Activated CD8-positive, alpha-beta T cell treated with anti-CD3 and anti-CD28 coated beads for 36 hours (primary cell): ENCODE measurements at places on chromosomes 1 and 21. TPM values are rescaled to one million over a fixed set of nuclear protein-coding genes. Genes with fewer than 3 reads are reported as not detected.

DNA sequence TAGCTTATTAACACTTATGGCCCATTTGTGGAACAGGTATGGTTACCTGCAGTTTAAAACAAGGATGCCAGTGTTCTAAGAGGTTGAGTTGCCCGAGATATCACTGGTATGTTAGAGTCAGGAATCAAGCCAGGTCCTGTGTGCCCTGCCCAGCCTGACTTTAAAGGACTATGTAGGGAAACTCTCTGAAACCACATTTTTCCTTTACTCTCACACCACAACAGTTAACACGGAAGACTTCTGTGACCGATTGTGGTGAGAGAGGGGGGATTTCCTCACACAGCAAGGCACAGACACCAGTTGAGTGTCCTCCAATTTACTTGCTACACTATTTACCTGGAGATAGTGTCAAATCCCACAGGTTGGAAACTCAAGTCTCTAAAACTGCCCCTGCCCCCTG lies 47.8 kb downstream of the UCK2 start:
- peak; percentile 27 for DNase-seq

DNA sequence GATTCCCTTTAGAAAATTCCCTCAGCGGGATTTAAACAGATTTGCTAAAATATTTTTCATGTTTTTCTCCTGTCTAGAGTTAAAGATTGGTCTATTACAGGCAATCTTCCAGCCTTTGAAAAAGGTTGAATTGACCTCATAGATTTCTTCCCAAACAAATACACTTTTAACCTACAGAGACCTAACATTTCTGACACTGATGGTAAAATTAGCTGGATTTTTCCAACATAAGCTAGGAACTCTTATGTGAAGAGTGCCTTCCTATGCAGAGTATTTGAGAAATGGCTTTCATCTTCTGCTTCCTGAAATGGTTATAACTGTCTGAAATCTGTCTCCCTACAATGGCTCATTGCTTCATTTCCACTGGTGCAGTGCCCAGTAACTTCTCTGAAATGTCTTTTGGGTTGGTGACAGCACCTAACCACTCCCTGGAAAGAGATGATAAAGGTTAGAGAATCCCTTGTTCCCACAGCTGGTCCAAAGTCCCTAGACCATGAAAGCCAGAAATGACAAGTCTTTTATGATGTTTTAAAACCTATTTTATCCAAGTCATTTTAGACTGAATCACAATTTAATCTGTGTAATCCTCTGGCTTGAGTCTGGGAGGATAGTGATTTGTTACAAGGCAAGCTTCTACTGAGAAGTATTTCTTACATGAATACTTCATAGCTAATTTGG lies 269.4 kb downstream of the BACH1 start:
- DNase-seq: no peak

GRCh38 chr1:180675586-180675985 lies 43.8 kb downstream of the XPR1 start:
- DNase-seq: no peak

GRCh38 chr1:113394043-113394862 lies 3.9 kb downstream of the MAGI3 start:
- no peak for DNase-seq

DNA sequence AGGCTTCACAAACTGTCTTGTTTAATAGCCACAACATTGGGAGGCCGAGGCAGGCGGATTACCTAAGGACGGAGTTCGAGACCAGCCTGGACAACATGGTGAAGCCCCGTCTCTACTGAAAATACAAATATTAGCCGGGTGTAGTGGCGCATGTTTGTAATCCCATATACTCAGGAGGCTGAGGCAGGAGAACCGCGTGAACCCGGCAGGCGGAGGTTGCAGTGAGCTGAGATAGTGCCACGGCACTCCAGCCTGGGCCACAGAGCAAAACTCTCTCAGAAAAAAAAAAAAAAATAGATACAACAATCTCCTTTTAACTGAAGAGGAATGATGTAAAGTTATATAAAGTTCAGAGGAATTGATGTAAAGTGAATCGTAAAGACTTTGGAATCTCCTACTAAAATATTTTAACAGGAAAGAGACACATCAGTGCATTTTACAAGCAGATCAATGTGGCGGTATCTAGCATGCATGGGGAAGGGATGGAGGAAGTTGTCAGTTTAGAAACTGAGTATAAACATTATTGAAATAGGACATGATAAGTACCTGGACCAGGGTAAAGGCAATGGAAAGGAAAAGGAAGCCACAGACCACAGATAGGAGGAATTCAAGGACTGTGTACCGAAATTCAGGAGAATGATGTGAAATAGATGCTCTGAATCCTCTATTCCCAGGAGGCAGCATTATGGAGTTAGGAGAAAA lies 41.5 kb downstream of the PTPRC start:
- DNase-seq: peak; percentile 47

DNA sequence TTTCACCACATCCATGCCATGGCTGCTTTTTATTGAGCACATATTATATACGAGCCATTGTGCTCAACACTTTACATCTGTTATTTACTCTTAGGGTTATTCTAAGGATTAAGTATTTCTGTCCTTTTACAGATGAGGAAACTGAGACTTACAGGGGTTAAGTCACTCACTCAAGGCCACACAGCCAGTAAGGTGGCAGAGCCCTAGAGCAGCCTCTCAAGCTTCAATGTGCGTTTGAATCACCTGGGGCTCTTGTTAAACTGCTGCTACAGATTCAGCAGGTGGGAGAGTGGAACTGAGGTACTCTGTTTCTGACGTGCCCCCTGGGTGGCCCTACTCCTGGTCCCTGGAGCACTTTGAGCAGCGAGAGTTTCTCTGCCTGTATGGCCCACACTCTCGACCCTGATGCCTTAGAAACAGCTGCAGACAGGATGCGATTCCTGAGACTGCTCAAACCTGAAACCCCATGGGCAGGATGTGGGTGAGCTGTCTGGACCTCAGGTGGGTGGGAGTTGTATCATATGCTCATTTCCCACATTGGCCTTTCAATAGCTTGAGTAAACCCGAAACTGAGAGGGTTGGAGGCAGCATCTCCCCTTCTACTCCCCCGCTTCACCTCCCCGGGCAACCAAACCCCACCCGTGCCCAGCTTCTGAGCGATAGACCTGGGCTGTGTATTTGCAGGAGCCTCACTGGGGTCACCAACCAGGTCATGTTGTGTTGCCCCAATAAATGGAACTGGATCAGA lies 59.3 kb downstream of the MAN1C1 start:
- DNase-seq: peak; percentile 98

DNA sequence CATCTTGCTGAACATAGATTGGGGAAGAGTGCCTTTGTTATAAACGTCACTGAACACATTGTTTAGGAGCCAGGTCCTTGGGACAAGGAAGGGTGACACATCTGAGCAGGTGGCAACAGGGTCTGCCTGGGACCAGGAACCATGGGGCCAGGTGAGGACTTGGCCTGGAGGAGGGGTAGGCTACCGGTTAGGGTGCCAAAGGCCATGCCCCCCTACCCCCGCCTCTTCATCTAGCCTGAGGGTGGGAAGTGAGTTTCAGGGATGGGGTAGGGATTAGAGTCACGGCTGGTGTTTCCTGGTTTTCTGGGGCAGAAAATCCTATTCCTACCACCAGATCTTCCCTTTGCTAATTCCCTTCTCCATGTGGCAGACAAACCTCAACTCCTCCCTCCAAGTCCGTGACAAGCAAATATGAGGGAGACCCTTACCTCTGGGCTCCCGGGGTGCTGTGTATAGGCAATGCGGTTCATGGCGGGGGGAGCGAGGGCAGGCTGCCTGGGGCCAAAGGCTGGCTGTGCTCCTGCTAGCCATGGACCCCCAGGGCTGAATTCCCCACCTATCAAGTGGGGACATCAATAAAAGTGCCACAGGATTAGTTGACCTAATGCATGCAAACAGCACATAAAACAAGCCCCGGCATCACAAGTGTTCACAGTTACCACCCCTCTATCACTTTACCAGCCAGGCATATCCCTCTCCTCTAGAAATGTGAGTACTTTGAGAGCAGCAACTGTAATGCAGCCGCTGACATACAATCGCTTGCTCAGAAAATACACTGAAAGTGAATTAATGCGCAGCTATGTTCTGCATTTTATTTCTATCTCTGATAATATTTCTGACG lies 14.5 kb downstream of the CD247 start:
- no peak for DNase-seq

GRCh38 chr1:60922304-60922703 lies 160.1 kb upstream of the NFIA start:
- DNase-seq: no peak

Gene FLG2
- not detected for total RNA-seq

Gene UQCRH
- 391 TPM for total RNA-seq

Gene S100A2
- total RNA-seq: not detected

DNA sequence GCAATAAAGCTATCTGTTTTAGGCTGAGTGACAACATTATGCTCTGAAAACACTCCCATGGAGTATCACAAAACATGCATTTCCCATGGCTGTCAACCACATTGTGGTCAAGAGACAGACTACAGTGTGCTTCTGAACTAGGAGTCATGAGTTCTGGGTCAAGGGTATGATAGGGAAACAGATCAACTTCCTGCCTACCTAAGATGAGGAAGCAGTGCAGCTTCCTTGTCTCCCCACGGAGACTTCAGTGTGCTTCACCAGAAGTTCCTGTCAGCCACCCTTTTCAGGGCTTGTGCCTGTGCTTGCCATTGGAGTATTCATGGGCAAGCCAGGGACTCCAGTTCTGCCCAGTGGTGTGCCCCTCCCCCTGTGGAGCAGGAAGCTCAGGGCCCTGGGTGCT lies 19.9 kb downstream of the LCE3E start:
- no peak for DNase-seq

- no peak for DNase-seq
These were observed 40.3 kb downstream of the PBX1 start for GRCh38 chr1:164599272-164599671.

- DNase-seq: no peak
These were observed 40.3 kb upstream of the EDARADD start for GRCh38 chr1:236353813-236354212.

Gene S100A7A
- not detected for total RNA-seq

DNA sequence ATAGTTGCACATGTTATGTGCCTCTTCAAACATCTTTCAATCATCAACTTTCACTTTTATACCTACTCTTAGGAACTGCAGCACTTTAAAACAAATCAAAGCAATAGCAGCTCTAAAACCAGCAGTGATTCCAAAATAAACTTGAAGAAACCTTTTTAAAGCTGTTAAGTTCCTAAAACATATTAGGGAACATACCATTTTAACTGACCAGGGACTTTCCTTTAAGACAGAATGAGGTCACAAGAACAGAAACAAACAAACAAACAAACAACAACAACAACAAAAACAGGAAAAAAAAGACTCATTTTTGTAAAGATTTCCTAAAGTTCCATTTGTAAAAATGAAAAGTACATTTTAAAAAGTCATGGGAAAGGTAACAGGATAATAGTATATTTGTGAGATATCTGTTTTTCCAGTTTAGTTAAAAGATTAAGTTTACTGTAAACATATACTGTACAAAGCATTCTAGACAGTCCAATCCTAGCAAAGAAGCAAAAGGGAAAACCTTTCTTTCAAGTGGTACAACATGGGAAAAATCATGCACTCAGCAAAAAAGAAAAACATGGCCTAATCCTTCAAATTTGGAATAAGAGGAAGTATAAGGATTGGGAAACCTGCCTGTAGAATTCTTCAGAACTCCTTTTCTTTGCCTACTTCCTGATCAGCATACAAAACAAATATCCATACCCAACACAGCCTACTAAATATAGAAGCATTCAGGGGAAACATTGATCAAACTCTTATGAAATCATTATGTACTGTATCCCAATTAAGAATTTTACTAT lies 45.5 kb downstream of the EPS15 start:
- no peak for DNase-seq

DNA sequence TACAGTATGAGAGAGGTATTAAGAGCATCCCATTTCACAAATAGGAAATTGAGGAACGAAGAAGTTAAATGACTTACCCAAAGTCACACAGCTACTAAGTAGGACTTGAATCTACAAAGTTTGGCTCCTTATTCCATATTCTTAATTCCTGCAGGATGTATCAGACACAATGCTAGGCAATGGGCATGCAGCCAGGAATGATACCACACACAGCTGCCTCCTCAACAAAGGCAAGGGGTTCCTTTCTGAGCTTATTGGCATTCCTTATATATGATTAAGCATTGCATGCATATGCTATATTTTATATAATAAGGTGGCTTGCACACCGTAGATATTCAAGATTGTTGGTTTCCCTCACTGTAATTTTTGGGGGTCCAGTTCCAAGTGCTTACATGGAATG lies 34.2 kb upstream of the JUN start:
- DNase-seq: no peak

GRCh38 chr1:190373705-190374336 lies 103.8 kb downstream of the BRINP3 start:
- DNase-seq: no peak

DNA sequence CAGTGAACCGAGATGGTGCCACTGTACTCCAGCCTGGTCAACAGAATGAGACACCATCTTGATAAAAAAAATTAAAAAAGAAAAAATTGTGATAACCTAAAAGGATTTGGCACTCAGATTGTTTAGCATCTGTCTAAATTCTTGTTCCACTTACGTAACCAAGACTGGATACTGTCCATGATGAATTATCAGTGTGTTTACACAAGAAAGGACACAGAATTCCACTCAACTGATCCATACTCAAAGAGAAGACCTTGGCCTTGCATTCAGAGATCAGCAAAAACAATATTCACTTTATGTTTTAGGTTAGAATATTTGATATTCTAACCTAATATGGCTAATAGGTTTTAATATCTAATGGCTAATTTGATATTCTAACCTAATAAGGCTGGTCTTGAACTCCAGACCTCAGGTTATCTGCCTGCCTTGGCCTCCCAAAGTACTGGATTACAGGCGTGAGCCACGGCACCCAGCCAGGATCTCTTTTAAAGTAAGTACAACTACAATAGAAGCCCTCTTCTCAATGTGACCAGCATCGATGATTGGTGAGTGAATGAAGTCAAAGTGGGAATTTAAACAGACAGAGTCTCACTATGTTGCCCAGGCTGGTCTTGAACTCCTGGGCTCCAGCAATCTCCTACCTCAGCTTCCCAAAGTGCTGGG lies 43.1 kb upstream of the COX20 start:
- no peak for DNase-seq

DNA sequence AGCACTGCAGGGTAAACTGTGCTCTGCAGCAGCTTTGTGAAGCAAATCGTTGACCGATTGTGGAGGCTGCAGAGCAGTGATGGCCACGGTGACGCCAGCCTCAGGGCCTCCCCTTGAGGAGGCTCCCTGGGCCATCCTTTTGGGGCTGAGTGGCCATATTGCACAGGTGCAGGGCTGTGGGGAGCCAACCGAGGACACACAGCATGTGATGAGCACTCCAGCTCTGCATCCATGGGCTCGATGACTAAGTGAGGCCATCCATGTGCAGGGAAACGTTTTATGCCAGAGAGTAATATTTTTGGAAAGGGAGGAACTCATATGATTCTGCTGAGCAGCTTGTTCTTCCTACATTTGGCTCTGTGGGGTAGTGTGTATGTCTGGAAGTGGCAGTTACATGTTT lies 24.6 kb downstream of the KCNK1 start:
- DNase-seq: no peak

- DNase-seq: no peak
These were observed 10.6 kb downstream of the TRIT1 start for GRCh38 chr1:39872698-39873097.
